ENCODE measurements at places on chromosomes 13 and 19. TPM values are rescaled to one million over a fixed set of nuclear protein-coding genes. Genes with fewer than 3 reads are reported as not detected.

DNA sequence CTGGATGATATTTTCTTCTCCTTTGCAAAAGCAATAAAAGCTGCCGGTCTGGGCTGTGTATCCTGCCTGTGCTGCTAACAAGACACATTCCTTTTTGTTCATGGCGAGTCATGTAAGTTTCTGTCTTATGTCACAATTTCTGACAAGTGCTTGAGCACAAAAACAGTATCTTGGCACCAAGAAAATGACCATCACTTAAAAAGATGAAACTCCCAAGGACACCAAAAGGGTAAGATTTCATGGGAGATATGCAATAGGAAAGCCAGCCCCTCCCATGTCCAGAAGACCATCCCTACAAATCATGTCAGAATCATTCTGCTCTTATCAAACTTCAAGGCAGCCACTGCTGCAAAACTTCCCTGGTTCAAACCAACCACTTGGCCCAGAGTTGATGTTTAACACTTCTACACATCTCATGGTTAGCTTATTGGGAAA lies 375.4 kb upstream of the ZNF507 start:
- no peak for DNase-seq

- DNase-seq: no peak
Observed at GRCh38 chr19:19259741-19260140, 13.4 kb downstream of the TM6SF2 start.

DNA sequence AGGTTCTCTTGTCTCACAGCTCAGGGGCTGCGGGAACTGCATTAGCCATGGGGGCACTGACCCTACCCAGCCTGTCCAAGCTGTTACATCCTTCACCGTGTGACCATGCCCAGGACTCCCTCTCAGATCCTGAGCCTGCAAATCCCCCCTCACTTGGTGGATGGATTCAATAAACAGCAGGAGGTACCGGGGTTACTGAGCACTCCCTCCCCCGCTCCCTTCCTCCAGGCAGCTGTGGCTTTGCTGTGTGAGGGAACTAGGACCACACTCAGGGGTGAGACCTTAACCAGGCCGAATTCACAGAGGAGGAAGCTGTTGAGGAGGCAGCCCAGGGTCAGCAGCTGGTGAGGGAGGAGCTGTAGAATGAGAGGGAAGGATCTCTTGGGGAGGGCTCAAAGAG lies 27.0 kb upstream of the CEACAM1 start:
- no peak for DNase-seq

Gene PLVAP
- total RNA-seq: not detected

Gene ADGRE3
- not detected for total RNA-seq
